ENCODE measurements at places on chromosomes 11 and 22.

GRCh38 chr22:49976439-49977175, 16.0 kb downstream of the PIM3 start:
- peak; percentile 22 for DNase-seq

DNA sequence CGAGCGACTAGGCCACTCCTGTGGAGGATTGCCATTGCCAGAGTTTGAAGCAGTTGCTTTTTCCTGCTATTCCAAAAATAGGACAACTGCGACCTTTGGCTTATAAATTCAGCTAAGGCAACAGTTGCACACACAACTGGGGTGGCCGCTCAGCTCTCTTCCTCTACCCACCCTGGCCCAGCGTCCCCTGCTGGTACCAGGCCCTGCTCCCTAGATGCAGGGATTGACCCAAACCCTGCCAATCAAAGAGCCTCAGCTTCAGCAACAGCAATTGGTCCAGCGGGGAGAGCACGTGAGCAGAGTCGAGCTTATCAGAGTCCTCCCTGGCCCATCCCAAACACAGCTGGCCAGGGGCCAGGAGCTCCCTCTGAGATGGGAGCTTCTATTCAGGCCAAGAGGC, 22.0 kb upstream of the CABP2 start:
- DNase-seq = no peak

DNA sequence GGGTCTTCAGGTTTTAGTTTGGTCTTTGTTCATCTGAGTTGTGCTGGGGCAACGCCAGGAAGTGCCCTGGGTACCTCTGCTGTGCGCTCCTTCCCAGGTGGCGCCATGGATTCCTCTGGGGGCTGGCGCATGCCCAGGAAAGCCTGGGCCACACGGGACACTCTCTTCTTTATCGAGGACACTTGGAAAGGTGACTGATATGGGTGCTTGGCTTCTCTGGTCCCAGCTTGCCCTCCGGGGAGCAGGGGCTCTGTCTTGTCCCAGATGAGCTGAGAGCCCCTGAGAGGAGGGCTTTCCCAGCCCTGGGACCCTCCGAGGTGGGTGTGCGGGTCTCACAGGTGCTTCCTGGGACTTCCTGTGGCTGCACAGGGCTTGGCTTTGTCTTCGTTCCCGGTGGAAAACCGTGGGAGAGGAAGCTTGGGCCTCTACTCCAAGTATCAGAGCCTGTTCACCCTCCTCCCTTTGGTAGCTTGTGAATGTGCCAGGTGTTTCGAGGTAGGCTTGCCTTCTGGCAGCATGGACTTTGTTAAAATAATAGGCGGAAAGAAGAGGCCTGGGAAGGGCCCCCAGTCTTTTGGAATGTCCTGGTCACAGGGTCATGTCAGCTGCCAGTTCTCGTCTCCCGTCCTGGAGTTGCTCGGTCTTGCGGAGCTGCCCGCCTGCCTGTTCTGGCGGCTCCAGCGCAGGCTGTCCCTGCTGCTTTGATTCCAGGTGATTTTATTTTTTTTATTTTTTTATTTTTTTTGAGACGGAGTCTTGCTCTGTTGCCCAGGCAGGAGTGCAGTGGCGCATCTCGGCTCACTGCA, 10.1 kb upstream of the NEAT1 start:
- DNase-seq = no peak

GRCh38 chr11:47560426-47560825, 5.0 kb upstream of the PTPMT1 start:
- DNase-seq = no peak

- no peak for DNase-seq
Observed at GRCh38 chr11:124970925-124971324, 16.9 kb downstream of the CCDC15 start.

DNA sequence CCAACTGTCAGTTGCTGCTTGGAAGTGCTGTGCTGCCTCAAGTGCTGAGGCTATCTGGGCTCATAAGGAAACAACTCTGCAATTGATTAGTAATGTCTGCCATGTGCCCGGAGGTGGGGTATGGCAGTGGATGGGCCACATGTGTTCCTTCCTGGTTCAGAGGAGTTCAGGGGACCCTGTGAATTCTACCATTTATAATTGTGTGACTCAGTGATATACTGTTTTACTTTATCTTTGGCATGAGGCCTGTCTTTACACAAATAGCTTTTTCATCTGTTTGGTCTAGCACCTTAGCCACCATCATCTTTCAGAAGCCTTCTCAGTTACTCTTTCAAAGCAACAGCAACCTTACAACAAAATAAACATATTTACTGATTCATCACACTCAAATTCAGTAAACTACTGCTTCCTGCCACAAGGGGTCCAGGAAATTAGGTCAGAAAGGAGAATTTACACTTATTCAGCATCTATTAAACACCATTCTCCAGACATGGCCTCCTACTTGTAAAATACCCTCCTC, 20.9 kb downstream of the DKK3 start:
- no peak for DNase-seq

DNA sequence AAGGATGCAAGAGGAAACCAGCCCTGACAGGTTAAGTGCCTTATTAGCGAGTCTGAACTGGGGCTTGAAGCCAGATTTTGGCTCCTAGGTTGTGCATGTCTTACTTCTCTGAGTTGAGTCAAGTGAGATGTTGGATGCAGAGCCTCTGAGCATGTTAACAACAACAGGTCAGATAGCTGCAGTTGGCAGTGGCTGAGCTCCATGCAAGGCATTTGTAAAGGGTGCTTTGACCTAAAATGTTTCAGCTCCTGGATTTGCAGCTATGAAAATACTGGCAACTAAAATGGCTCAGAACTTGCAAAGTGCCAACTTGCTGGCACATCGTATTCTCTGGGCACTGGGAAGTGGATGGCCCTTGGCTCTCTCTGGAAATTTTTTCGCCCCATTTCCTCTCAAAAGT, 16.4 kb upstream of the CSRP3 start:
- no peak for DNase-seq

DNA sequence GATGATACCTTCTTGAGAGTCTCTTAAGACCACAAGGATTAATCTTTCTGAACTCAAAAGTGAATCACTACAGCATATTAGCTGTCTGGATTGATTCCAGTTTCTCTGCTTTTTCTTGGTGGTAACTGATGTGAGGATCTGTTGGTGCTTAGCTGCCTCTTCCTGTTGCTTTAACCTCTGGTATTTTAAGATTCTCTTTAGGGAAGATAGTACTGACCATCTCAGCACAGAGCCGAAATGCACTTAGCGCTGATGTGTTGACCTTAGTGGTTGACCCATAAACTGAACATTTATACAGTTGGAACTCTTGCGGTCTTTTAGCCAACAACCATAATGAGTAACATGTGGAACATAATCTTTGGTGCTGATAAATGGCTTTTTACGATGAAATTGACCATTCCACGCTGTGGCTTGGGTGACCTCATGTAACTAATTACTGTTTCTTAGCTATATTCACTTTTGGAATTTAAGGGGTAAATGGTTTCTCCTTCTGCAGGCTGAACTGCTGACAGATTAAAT, 33.7 kb downstream of the APLP2 start:
- DNase-seq = peak; percentile 26

DNA sequence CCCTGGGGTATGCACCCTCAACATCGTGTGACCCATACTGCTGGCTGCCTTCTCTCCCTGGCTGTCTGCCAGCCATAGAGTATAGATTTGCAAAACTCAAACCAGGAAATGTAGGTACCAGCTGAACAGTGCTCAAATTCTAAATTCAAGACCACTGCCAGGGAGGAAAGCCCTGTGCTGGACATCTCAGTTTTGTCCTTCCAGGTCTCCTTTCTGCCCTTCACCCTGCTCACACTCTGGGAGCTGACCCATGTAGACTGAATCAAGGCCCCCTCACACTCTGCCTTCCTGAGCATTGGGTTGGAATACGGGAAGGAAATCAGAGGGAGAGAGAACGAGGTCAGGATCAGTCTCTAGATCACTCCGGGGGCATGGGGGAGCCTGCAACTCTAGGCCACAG, 12.4 kb upstream of the DRD2 start:
- DNase-seq = no peak

- DNase-seq = no peak
Observed at GRCh38 chr11:74863410-74863809, 85.5 kb downstream of the XRRA1 start.

- no peak for DNase-seq
Observed at GRCh38 chr22:45784357-45785277, 113.0 kb downstream of the ATXN10 start.

DNA sequence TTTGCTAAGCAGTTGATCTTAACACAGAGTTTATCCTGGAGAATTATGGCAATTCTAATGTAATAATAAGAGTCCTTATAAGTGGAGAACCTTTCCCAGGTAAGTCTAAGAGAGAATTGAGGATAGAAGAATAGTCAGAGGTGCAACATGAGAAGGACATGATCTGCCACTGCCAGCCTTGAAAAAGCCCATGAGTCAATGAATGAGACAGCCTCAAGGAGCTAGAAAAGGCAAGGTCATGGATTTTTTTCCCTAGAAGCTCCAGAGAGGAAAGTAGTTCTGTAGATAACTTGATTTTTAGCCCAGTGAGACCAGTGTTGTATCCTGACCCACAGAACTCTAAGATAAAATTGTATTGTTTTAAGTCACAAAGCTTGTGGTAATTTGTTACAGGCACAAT, 16.9 kb downstream of the MS4A6A start:
- no peak for DNase-seq

DNA sequence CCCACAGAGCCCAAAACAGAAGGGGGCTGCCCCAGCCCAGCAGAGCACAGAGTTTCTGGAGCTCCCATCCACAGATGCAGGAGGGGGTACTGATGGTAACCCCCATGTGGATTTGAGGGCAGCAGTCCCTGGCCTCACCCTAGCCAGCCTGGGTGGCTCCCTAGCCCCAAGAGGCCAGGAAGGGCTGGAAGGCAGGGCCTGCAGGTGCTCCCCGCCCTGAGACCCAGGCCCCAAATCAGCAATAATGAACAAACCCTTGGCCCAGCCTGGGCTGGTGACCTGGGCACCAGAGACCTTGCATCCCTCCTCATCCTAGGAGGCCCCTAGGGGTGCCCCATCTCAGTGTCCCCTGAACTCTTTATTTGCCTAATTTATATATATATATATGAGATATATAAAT, 61.6 kb downstream of the MORC2 start:
- no peak for DNase-seq

DNA sequence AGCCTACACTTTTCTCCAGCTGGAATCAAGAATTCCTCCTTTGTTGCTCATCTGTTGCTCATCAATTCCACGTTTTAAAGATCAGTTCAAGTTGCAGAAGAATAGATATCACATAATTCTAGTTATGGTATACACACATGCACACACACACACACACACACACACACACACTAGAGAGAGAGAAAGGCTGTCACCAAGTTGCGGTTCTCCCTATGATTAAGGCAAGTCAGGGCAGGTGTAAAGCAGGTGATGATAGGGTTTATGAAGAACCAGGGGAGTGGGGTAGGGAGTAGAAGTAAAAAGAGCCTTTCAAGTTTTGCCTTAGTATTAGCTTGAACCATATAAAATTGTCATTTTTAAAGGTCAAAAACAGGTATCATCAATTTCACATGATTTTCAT, 31.7 kb upstream of the TMPRSS4 start:
- no peak for DNase-seq

- DNase-seq = no peak
Observed at GRCh38 chr11:47087801-47088200, 88.9 kb downstream of the ARFGAP2 start.
